Ascending aorta (tissue), 2 donors: ENCODE measurements at places on chromosomes 16 and 17. TPM values are rescaled to one million over a fixed set of nuclear protein-coding genes. Genes with fewer than 3 reads are reported as not detected.

- H3K27ac ChIP-seq = no peak overlapping the region
- DNase-seq = no peak
- no peaks in the 10 kb centered on the region for H3K27me3 ChIP-seq
- no peaks in the 10 kb centered on the region for H3K4me1 ChIP-seq
- no peak overlapping the region for H3K4me3 ChIP-seq
Observed at GRCh38 chr17:56896217-56896967, 17.5 kb downstream of the TRIM25 start.

DNA sequence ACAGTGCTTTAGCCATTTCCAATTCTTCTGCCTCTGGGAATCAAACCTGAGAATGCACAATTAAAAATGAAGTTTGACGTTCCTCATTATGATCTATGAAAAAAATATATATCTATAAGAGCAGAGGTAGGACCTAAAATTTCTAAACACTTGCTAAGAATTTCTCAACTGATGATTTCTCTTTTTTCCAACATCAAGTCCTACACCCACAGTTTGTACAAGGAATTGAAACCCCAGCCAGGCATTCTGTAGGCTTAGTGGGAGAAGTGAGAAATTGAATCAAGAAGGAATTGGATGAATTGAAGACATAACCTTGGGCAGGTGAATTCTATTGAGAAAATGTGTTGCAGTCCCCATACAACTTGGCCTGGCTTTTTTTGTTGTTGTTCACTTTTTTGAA, 2.7 kb downstream of the CACNG3 start:
- H3K27me3 ChIP-seq = no peaks in the 10 kb centered on the region
- H3K27ac ChIP-seq = no peak overlapping the region
- H3K36me3 ChIP-seq = no peaks in the 10 kb centered on the region

GRCh38 chr16:25031132-25031440, 15.9 kb upstream of the ARHGAP17 start:
- no peak for DNase-seq
- no peaks in the 10 kb centered on the region for H3K36me3 ChIP-seq
- no peaks in the 10 kb centered on the region for H3K27me3 ChIP-seq
- H3K27ac ChIP-seq = peak overlapping the region; percentile 44

Gene SLC38A8
- total RNA-seq = not detected

Gene VMO1
- not detected for total RNA-seq

Gene TBX4
- not detected for total RNA-seq

Gene GUCY2D
- total RNA-seq = not detected

Gene C16orf74
- not detected for total RNA-seq

Gene REXO5
- 2.1 TPM for total RNA-seq

Gene LPO
- not detected for total RNA-seq
